ENCODE measurements at places on chromosomes 7 and 10.

GRCh38 chr10:78279756-78280155 lies 246.1 kb downstream of the RPS24 start:
- no peak overlapping the region for H3K4me3 ChIP-seq
- no peak for DNase-seq
- H3K4me1 ChIP-seq: no peaks in the 10 kb centered on the region
- no peaks in the 10 kb centered on the region for H3K36me3 ChIP-seq
- H3K27ac ChIP-seq: no peak overlapping the region
- H3K27me3 ChIP-seq: no peaks in the 10 kb centered on the region

DNA sequence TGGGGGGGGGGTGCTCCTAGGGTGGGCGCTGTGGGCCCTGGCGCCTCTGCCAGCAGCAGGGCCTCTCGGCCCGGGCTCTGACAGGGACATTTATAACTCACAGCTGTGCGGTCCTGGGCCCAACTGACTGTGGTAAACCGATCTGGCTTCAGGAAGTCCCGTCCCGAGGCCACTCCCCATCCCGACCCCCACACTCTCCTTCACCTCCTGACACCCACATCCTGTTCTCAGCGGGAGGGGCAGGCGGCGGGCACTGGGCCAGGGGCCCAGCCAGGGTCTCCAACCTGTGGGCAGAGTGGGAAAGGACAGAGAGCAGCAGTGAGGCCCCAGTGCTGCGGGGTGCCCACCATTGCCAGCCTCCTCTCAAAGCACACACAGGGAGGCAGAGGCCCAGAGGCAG lies 69.1 kb downstream of the ZMIZ1 start:
- no peaks in the 10 kb centered on the region for H3K27me3 ChIP-seq
- peaks cover 9% of the 10 kb centered on the region for H3K4me1 ChIP-seq
- DNase-seq: no peak
- H3K36me3 ChIP-seq: no peaks in the 10 kb centered on the region
- no peak overlapping the region for H3K4me3 ChIP-seq
- peak overlapping the region; percentile 66 for H3K27ac ChIP-seq

GRCh38 chr10:97648562-97649404 lies 8.3 kb downstream of the PI4K2A start:
- no peaks in the 10 kb centered on the region for H3K36me3 ChIP-seq
- no peaks in the 10 kb centered on the region for H3K27me3 ChIP-seq
- DNase-seq: no peak
- peak overlapping the region; percentile 50 for H3K27ac ChIP-seq
- H3K4me1 ChIP-seq: no peaks in the 10 kb centered on the region

DNA sequence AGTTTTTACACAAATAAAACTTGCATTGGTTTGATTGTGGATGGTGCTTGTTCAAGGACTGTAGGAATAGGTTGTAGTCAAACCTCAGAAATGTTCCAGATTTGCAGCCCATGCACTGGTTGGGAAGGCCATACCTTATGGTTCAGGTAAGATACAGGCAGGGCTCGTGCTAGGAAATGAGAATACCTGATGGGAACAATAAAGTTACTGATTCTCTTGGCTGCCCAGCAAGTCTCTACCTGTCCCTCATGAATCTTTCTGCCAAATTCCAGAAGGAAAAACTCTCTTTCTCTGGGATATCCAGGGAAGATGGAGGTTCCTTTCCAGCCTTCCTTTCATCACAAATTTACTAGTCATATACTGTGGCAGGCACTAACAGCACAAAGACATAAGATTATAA lies 53.8 kb downstream of the TFAM start:
- peaks cover 3% of the 10 kb centered on the region for H3K4me1 ChIP-seq
- no peak for DNase-seq
- no peak overlapping the region for H3K4me3 ChIP-seq
- H3K36me3 ChIP-seq: no peaks in the 10 kb centered on the region
- no peaks in the 10 kb centered on the region for H3K27me3 ChIP-seq

Data from breast epithelium (tissue), 4 donors.